Activated effector memory CD4-positive, alpha-beta T cell treated with Interleukin-2 at 50 U/mL for 16 hours (primary cell): ENCODE measurements at places on chromosomes 12 and 14.

- DNase-seq: peak; percentile 68
These were observed at the start of gene ST8SIA1 for GRCh38 chr12:22334410-22335100. Gene ST8SIA1 (minus strand): TSS chr12:22334707. CDS start chr12:22334232, 475 bp downstream.

DNA sequence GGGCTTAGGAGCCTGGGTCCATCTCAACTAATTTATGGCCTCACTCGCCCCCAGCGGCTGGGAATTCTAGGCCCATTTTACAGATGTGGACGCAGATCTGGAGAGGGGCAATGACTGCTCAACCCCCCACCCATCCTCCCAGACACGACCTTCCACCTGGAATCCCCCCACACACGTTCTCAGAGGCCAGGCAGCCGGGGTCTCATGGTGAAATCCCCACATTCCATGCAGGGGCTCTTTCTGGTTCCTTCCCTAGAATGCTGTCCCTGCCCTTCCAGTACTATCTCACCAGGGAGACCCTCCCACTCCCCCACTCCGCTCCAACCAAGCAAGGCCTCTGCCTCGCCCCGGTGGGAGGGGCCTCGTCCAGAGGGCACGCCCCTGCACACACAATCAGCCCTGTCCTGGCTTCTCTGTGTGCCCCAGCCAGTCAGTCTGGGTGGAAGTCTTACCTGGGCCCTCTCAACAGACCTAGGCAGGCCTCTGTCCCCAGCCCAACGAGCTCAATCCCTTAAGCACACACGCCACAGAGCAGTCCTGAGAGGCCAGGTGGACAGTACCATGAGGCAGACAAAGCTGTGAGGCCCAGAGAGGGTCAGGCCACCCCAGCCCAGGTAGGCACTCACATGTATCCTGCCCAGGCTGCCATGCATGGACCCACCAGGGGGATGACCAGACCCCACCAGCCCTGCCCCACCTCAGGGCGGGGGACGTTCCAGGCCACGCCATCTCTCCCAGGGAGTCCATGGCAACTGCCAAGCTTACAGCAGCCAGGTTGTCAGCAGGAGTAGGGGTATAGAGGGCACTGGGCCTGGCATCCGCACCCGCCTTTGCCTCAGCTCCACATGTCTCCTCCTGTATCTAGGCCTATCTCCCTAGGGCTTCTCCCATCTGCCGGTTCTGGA, 1.3 kb upstream of the ANKRD9 start:
- no peak for DNase-seq

DNA sequence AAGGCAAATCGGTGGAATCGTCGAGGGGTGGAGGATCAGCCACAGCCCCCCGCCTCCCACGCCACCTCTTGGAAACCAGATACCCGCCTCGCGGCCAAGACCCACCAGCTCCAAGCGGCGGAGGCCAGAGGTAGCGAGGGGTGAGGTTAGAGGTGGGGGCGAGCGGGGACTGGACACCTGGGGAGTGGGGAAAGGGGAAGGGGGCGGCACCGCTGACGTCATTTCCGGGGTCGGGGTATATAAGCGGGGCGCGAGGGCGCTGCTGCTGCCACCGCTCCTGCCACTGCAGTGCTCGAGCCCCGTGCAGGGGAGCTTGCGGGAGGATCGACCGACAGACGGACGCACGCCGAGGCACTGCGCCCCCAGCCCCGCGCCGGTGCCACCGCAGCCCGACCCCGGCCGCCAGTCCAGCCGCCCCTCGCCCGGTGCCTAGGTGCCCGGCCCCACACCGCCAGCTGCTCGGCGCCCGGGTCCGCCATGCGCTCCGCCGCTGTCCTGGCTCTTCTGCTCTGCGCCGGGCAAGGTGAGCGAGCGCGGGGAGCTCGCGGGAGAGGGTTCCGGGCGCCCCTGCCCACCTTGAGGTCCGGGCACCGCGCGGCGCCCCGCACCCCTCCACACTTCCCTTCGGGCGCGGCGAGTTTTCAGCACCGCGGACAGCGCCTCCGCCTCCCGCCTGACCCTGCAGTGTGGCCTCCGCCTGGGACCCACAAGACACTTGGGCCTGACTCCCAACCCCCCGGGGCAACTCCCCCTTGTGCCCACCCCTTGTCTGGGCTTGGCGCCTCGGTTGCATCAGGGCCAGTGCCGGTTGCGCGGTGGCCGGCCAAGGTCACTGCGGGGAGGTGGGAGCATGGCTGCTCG, at the start of gene CHGA:
Gene CHGA, plus strand, starts transcription at position 268 of the 861 bp plus-strand sequence. Its CDS starts 210 bp downstream, at position 478.
- peak; percentile 27 for DNase-seq

GRCh38 chr12:19546611-19547162, 107.4 kb downstream of the AEBP2 start:
- DNase-seq: no peak

GRCh38 chr12:11651785-11652184, 2.3 kb downstream of the ETV6 start:
- no peak for DNase-seq

DNA sequence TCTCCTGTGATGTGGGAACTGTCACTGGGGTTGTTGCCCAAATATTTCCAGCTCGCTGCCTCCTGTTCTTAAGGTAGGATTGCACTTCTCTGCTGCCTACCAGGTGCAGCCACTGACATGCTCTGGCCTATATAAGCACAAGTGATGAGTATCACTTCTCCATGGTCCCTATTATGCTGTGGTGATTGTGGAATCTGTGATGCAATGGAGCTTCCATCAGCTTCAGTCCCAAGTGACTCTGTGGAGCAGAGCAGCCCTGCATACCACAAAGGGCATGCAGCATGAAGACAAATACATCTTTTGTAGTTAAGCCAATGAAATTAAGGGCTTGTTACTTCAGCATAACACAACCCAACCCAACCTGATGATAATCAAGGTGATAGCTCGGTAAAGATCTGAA, 43.5 kb downstream of the CKAP4 start:
- no peak for DNase-seq

- no peak for DNase-seq
These were observed 61.1 kb upstream of the DLK1 start for GRCh38 chr14:100665511-100666032.

DNA sequence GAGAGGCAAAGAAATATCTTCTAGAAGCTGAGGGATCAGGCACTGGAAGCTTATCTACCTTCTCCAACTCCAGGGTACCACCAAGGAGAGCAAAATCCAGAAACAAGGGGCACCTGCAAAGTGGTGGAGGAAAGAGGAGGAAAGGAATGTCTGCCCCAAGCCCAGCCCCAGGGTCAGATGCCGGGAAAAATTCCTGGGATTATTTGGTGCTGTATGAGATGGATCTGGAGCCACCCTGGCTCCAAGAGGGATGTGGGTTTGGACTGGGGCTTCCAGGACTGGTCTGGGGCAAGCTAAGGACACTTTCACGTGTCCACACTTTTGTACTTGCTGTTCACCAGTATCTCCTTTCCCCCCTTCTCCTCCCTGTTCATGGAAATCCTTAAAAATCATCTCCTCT, 69.8 kb downstream of the DPF3 start:
- DNase-seq: no peak

GRCh38 chr12:76064904-76065303, 19.6 kb downstream of the NAP1L1 start:
- DNase-seq: no peak

GRCh38 chr12:1580526-1580925, 13.9 kb downstream of the FBXL14 start:
- DNase-seq: no peak

GRCh38 chr12:75953312-75953906, 78.2 kb downstream of the PHLDA1 start:
- no peak for DNase-seq

DNA sequence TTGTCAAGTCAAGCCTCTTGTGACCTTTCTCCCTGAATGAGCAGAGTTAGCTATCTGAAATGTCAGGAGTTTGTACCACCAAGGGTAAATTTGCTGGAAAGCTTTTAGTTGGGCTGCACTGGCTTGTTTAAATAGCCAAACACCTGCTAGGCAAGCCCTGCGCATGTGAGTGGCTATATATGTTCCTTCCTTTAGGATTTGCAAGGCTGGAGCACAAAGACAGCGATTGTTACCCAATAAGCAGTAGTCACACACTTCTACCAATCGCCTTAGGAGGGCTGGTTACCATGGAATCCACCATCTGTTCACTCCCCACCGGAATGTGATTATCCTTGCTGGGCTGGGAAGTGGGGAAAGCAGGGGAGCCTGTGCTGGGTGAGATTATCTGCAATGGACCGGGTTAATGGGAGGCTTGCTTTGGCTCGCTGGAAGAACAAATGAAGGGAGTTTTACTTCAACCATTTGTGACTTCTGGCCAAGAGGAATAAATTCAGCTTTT, 102.5 kb downstream of the FGD4 start:
- no peak for DNase-seq

DNA sequence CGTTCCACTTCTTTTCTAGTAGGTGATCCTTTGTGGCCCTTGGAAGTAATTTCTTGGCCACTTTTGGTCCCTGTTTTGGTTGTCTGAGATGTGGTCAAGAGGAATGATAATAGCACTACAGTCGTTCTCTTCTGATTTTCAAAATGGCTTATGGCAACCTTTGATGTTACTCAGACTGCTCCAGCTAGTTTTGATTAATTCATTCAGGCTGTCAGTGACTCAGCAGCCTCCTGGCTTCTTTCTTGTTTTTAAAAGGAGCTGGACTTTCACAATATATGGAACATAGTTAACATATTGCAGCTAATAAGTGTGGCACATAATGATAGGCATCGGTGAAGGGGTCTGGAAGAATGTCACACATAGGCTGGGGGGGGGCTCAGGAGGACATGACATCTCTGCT, 47.3 kb downstream of the WDR20 start:
- no peak for DNase-seq

- no peak for DNase-seq
These were observed 478.9 kb downstream of the BCAT1 start for GRCh38 chr12:24470050-24470449.

DNA sequence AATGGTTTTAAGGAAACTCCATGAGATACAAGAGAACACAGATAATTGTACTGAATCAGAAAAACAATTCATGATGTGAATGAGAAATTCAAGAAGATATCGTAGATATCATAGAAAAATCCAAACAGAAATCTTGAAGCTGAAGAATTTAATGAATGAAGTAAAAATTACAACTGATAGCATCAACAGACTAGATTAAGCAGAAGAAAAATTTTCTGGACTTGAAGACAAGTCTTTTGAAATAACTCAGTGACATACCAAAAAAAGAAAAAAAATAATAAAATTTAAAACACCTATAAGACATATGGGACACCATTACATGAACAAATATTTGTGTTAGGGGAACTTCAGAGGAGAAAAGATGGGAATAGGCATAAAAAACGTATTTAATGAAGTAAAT, 122.8 kb upstream of the SYT10 start:
- DNase-seq: no peak

- peak; percentile 5 for DNase-seq
These were observed 72.4 kb upstream of the USP44 start for GRCh38 chr12:95623554-95624170.

GRCh38 chr12:105466901-105467598, 136.6 kb downstream of the C12orf75 start:
- DNase-seq: no peak

DNA sequence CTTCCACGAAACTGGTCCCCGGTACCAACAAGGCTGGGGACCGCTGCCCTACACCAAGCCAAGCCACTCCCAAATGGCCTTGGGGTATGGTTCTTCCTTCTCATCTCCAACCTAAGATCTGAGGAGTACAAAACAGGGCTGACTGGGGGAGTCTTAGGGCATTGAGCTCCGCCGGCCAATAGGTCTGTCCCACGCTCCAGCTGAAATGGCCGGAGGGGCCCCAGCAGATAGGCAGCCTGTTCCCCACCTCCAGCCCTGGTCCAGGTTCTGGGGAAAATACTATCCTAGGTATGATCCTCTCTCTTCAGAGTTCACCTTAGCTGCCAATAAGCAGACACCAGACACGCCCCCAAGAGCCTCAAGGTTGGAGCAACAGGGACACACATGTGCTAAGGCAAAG, 90.2 kb downstream of the ACTN1 start:
- no peak for DNase-seq

DNA sequence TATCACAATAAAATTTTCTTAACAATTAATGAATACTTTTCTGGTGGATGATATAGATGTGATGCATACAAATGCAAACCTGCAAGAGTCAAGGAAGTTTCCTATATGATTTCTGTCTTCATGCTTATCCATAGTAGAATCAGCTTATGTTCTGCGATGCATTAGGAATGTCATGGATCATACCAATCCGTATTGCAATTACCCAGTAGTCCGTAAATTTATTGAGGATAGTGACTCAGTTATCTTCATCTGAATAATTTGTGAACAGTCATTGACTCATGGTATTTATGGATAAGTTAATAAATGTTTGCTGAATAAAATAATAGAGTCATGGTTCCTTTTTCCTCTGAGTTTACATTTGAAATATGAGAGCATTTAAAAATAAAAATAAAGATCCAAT, 483.4 kb downstream of the LRFN5 start:
- no peak for DNase-seq

- DNase-seq: no peak
These were observed 19.4 kb downstream of the SRGAP1 start for GRCh38 chr12:63863658-63864453.

- no peak for DNase-seq
These were observed 65.0 kb downstream of the RFLNA start for GRCh38 chr12:124359671-124360581.

DNA sequence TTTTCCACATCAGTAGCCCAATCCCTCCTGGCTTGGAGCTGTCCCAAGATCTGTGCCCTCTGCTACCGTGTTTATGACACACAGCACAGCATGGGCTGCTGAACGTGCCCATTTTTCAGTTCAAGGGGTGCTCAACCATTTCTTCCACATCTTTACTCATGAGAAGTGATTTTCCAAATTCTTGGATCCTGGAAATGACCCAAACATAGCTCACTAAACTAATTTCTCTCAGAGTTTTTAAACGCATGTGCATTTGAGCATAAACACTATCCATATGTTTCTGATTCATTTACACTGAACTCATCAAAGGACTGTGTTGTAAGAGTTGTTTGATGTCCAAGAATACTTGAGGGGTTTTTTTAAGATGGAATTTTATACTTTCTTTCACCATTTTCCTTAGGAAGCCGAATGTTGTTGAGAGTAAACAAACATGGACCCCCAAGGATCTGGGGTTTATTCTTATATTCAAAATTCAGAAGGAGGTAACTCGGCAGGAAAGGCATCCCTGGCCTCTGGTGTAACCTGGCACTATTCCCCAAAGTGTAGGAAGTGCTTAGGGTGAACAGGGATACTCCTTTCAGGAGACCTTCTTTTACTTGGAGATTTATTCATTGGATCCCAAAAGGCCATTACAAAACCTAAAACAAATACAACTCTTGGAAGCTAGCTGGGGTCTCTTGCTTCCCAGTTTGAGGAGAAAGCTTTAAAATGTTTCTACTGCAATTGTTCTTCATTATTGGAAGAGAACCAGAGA, 215.0 kb downstream of the BMP4 start:
- DNase-seq: no peak

DNA sequence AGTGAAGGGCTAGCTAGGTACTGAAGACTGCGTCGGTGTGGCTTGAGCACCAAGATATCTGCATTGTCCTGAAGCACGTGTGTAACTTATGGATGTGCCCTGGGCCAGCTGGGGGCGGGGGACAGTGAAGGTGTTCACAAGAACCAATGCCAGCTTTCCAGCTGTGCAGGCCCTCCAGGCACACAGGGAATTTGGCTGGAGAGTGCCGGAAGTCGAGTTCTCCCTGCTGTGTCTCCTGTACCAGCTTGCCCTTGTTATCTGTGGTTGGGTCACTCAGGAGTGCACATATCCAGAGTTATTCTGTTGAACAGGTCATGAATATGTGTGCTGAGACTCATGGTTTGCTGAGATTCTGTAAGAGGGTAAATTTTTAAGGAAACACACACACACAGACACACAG, 75.9 kb upstream of the CRY1 start:
- DNase-seq: no peak

GRCh38 chr12:47126246-47126645, 46.5 kb upstream of the AMIGO2 start:
- no peak for DNase-seq

- DNase-seq: no peak
These were observed 4.0 kb downstream of the EGLN3 start for GRCh38 chr14:33946679-33947476.

GRCh38 chr14:52399104-52399503, 85.0 kb downstream of the PTGER2 start:
- DNase-seq: no peak
